Ammon's horn (tissue), 1 donor: ENCODE measurements at places on chromosomes 2 and 18.
A peak's percentile ranks its signal among the peaks of the same experiment; 100 is the strongest.

GRCh38 chr2:201644001-201644400 lies 698 bp upstream of the TMEM237 start:
- DNase-seq: peak; percentile 20

- DNase-seq: no peak
Measured at GRCh38 chr2:241798081-241798630, 10.8 kb upstream of the NEU4 start.

GRCh38 chr2:180196419-180196977 lies 189.4 kb upstream of the CWC22 start:
- DNase-seq: no peak

GRCh38 chr2:105804266-105804665 lies 59.6 kb downstream of the NCK2 start:
- DNase-seq: no peak

- no peak for DNase-seq
Measured at GRCh38 chr2:220241423-220241822, 614.0 kb downstream of the SLC4A3 start.

DNA sequence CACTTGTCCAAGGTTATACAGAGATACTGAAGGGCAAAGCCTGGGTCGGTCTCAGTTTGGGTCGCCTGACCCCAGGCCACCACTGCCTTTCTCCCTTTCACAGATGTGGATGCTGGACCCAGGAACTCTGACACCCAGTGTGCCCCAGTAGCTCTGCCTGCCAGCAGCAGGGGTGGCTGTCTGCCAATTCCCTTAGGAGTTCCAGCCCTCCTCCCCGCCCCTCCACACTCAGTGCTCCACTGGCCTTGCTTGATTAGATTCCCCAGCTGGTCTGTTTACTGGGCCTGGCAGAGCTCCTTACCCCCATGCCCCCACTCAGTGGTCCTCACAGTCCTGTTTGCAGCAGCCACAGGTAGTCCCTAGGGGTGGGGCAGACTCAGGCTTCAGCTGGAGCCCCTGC lies 75.5 kb downstream of the NPAS2 start:
- peak; percentile 79 for DNase-seq

DNA sequence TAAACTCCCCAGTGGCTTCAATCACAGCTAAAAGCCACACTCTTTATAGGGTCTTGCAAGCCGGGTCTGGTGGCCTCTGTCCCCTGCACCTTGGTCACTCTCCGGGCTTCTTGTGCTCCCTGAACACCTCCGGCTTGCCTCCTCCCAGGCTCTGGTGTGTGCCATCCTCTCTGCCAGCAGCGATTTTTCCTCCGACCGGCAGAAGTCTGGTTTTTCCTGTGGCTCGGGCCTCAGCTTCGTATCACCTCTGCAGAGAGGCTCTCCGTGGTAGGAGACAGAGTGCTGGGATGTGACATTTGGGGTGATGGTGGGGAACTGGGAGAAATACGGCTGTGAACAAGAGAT lies 58.8 kb upstream of the HPCAL1 start:
- DNase-seq: no peak

DNA sequence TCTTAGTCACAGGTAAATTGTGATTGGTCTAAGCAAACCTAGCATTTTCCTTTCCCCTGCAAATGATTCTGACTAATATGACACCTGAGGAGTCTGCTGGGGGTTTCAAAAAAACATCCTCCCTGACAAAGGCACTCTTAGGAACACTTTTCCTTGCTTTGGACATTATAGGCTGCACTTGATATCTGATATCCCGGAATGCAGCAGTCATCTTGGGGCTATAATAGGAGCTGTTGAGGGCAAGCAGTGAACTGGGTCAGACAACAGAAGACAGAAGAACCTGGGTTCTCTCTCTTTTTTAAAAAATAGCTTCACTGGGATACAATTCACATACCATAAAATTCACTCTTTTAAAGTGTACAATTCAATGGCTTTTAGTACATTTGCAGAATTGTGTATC lies 229.3 kb downstream of the RAB3GAP1 start:
- DNase-seq: no peak

GRCh38 chr2:228263156-228263555 lies 81.7 kb upstream of the SPHKAP start:
- no peak for DNase-seq

DNA sequence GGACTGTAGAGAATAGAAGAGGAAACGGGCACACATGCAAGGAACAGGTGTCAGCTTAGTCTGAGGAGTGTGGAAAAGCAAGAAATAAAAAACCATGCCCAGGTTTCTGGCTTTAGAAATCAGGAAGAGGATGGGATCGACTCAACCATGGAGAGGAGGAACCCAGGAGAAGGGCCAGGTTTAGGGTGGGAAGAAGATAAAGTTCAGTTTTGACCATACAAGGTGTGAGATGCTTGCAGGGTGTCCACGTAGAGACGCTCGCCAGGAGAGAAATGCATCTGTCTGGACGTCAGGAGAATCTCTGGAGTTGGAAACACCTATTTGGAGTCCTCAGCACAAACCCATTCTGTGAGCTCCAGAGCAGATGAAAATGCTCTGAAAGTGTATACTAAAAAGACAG lies 275.1 kb downstream of the CYRIA start:
- DNase-seq: no peak

DNA sequence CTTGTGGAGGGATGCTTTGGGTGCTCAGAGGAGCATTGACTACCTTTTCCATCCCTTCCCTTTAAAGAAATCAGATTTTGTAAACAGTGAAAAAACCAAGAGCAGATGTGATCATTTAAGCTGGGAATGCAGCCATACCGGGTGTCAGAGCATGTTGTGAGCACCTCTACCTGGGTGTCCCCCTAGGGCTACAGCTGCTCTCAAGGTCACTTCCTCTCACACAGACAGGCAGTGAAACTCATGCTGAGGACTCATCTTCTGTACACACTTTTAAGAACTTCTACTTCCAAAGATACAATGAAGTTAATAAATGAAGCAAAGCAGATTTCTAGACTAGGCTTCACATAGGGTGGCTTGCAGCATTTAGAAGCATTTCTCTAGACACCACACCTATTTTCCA lies 48.4 kb upstream of the FRZB start:
- no peak for DNase-seq

GRCh38 chr2:38146907-38147307 lies 71.0 kb upstream of the CYP1B1 start:
- DNase-seq: no peak

- DNase-seq: no peak
Measured at GRCh38 chr2:206127656-206128055, 31.6 kb downstream of the NDUFS1 start.

DNA sequence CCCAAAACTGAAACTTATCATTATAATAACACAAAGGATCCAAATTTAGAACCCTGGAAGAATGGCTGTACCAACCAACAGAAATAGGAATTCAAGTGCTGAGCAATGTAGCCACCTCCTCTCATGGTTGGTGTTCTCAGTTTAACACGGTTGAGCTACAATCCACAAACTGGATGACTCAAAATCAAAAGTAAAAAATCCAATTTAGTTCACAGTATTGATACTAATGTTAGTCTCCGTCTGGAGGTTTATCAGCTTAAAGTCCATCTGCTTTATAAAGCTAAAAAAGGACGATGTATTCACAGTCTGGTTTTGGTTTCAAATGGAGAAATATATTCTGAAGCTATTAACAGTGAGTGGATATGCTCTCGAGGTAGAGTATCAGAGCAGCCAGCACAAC lies 40.5 kb downstream of the CNTNAP5 start:
- peak; percentile 37 for DNase-seq

GRCh38 chr18:3498698-3499471 lies 48.9 kb downstream of the TGIF1 start:
- peak; percentile 25 for DNase-seq

GRCh38 chr2:196238836-196239380 lies 67.5 kb upstream of the STK17B start:
- DNase-seq: no peak

- DNase-seq: no peak
Measured at GRCh38 chr18:765764-766549, 46.1 kb downstream of the YES1 start.

GRCh38 chr2:145284551-145284950 lies 764.6 kb upstream of the ZEB2 start:
- DNase-seq: no peak
